ENCODE measurements at places on chromosomes 6 and 20.
A peak's percentile ranks its signal among the peaks of the same experiment; 100 is the strongest.

DNA sequence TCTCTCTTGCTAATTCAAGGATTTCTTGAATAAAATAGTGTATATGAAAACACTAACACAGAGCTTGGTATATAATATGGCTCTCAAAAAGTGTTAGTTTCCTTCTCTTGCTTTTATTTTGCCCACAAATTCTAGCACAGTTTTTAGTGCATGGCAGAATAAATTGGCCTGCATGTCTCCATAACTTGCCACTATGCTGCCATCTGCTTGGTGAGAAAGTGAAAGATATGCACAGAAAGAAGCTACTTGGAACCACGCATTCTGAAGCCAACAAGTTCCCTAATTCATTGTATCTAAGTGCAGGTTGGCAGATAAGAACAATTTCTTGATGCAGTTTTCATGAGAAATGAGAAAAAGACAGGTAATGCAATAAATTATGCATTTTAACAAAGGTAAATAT is 101.2 kb downstream of the EPHA7 start:
- DNase-seq: no peak

DNA sequence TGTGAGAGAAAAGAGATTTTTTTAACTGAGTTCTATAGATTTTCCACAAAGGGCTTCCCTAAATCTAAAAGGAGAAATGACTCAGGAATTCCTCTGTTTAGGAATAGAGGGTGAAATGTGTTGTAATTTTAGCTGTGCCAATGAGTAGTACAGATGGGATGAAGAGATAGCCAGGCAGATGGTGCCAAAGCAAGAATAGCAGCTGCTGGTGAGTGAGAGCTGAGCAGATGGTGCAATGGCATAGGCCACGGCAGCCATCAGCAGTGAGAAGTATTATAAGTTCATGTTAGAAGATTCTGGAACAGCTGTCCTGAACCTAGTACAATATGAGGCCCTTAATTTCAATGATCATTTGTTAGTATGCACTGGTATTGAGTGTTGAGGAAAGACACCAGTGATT is 40.2 kb upstream of the CRISP1 start:
- no peak for DNase-seq

DNA sequence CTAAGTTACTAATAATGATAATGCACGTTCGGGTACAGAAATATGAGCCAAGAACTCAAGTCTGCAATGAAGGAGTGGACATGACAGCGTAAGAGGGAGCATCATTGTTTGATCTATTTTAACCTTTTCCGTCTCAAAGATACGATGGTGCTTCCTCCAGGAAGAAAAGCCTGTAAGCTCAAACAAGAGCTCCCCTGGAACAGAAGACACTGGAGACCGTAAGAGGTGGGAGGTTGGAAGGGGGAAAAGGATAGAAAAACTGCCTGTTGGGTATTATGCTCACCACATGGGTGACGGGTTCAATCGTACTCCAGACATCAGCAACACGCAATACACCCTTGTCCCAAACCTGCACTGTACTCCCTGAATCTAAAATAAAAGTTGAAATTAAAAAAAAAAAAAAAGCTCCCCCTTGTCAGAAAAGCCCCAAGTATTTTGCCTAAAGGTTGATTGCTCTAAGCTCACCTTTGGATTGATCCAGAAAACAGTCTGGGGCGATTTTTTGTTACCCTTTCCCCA is 180.5 kb downstream of the TRIM27 start:
- DNase-seq: no peak

GRCh38 chr6:7546896-7547295 is 5.4 kb downstream of the DSP start:
- no peak for DNase-seq

GRCh38 chr20:58416835-58417234 is 27.8 kb downstream of the VAPB start:
- no peak for DNase-seq

DNA sequence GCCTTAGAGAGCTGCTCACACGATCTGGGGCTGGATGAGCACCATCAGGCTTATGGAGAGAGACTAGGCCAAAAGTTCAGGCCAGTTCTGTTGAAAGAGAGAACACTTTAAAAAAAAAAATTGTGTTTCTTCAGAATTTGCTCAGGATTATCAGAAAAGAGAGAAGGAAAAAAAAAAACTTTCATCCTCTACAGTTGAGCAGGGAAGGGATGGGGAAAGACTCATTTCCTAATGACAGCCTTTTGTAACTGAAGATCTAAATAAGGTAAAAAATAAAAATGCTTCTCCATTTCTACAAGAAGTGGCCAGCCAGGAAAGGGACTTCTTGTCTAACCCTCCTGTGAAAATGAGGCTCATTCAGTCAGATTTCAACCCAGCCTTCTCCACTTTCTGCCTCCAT is 134.8 kb downstream of the LY86 start:
- DNase-seq: no peak

DNA sequence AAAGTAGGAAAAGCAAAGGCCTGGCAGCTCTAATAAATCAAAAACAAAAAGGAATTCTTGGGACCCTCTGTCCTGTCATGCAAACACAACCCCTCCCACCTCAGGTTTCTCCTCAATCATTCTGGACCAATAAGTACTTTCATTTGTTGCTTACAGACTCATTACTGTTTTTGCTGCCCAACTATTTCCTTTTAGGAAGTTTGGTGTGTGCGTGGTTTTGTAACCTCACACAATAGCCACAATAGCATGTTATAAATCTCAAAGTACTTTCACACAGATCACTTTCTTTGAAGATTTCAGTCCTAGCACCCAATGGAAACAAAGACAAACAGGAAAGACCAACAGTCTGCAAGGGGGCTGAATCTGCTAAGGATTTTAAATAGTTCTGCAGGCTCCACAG is 4.5 kb downstream of the MRPL14 start:
- no peak for DNase-seq

- no peak for DNase-seq
These were observed 12.2 kb upstream of the ANKEF1 start for GRCh38 chr20:10022625-10023024.

DNA sequence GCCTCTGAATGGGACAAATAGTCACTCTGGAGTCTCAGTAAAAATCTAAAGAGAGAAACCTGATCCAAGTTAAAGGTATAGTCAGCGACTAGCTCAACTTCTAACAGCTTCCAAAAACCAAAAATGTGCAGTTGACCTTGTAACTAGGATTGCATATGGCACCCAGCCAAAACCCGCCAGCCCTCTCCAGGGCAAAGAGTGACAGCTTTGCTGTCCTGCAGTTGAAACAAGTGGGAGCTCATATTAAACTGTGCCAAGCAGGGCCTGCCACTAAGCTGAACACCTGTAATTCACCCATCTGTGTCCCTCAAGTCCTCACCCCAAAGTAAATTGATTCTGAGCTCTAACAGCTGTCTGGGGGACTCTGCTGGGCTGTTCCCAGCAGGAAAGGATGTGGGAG is 695.3 kb downstream of the MAFB start:
- DNase-seq: no peak

DNA sequence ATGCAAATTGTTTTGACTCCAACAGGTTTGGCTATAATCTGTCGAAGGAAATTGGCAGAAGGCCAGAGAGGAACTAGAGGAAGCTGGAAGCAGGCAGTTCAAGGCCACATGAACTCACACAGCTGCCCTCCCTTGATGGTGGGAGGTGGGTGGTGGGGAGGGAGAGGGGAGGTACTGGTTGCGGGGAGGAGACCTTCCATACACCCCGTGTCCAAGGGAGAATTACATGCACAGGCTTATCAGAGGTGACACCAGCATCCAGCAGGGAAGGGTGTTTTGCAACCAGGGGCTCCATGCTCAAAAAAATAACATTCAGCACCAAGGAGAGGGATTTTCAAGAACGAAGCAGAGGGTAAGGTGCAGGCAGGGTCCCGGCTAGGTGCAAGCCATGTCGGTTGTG is 9.1 kb downstream of the PRND start:
- DNase-seq: no peak

DNA sequence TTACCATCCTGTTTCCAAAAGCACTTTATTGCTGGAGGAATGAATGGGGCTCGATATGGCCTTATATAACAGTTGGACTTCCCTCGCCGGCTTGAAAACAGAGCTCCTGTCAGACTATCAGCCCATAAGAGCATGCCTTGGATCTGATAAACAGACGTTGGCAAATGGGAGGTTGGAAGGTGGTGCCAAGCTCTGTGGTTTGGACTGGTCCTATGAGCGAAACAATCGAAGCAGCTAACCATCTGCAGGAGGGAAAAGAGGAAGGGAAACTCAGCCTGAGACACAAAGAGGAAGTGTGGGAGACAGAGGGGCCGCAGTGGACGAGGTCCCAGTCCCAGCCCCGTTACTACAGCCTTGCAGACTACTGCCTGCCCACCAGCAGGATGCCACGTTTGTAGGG is 92.9 kb downstream of the TFAP2C start:
- no peak for DNase-seq

- no peak for DNase-seq
These were observed 34.1 kb downstream of the HLA-G start for GRCh38 chr6:29861521-29862255.

DNA sequence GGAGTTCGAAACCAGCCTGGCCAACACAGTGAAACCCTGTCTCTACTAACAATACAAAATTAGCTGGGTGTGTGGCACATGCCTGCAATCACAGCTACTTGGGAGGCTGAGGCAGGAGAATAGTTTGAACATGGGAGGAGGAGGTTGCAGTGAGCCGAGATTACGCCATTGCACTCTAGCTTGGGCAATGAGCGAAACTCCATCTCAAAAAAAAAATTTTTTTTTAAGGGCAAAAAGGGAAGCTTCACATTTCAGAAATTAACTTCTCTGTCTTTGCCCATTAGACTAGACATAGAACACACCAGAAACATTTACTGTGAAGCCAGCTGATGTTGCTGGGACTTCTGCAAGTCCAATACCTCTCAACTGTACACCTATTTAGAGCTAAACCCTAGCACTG is 90.8 kb upstream of the HDAC2 start:
- DNase-seq: no peak

GRCh38 chr6:158361068-158361467 is 48.8 kb downstream of the TULP4 start:
- DNase-seq: no peak

DNA sequence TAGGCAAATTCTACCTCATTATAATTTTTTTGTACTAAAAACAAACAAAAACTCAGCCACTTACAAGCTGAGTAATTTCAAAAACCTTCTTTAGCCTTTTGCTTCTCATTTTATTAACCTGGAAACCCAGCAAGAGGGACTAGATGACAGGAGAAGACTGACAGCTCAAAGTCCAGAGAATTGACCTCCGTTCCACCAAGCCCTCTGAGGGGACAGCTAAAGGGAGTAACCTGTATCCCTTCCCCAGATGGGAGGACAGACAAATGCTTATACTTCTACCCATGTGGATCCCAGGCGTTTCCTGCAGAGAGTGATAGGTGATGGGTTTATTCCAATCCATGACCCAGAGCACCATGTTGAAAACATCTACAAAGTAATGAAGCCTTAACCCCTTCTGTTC is 18.5 kb upstream of the MTRES1 start:
- DNase-seq: no peak

DNA sequence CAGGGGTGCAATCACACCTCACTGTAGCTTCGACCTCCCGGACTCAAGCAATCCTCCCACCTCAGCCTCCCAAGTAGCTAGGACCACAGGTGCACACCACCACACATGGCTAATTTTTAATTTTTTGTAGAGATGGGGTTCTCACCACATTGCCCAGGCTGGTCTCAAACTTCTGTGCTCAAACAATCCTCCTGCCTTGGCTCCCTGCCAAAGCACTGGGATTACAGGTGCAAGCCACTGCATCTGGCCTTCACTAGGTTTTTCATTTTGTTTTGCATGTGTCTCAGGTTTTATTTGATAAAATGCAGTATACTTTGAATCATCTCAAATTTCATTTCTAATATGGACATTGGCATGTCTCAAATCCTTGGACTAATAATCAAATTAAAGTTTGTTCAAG is 98.7 kb downstream of the SLC16A10 start:
- no peak for DNase-seq

GRCh38 chr20:57522380-57523140 is 2.4 kb downstream of the CTCFL start:
- no peak for DNase-seq

DNA sequence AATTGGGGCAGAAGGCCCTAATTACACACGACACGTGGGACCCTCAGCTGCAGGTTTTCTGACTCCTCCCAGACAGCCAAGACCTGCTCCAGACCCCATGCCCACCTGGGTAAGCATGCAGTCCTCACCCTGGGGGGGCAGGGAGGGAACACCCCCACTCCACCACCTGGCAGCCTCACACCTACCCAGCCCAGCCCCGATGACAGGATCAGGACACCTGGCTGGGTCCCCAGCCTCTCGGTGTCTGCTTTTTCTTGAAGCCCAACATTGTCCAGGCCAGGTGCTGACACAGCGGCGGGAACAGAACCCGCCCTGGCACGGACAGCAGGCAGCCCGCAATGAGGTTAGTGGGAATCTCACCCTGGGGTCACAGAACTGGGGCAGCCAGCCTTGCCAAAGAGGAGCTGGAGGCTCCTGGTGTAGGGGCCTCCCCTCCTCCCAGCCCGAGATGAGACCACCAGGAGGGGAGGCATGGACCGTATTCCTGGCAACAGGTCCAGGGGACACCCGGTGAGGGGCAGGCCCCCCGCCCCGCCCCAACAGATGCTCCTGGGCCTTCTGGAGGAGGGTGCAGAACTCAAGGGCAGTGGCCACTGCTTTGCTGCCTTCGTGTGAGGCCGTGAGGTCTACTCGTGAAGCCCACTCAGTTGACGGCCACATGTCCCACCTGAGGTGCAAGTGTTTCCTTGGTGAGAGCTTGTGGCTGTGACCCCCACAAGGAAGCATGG is 103.8 kb downstream of the DLL1 start:
- DNase-seq: no peak

GRCh38 chr6:33990061-33990541 is 155.8 kb downstream of the GRM4 start:
- DNase-seq: no peak

GRCh38 chr20:44849703-44850102 is 35.8 kb upstream of the YWHAB start:
- no peak for DNase-seq

GRCh38 chr20:23339986-23340385 is 10.6 kb upstream of the NXT1 start:
- no peak for DNase-seq

GRCh38 chr20:5691918-5692618 is 58.1 kb upstream of the SHLD1 start:
- peak; percentile 83 for DNase-seq

DNA sequence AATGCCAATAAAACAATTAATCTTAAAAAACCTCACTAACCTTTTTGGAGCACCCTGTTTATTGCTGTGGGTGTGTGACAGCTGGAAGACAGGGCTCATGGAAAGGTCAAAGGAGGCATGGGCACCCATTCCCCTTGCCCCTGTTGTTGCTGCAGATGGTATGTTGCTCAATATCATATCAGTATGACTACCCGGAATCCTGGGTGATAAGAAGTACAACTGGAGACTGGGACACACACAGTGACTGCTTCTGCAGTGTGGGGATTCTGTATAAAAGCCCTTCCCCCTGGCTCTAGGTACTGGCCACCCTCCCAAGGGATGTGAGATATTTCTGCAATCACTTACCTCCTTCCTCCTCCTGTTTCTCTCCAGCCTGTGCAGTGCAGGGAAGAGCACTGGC is 47.3 kb upstream of the IL20RA start:
- DNase-seq: no peak

Data from B cell (primary cell).